NCI-H1694 treated with DMSO at 0.1 percent for 48 hours (cell line): ENCODE measurements at places on chromosomes 16 and 17.

GRCh38 chr16:18834864-18835263 lies 33.5 kb upstream of the ARL6IP1 start:
- no peak for DNase-seq

GRCh38 chr17:66725956-66726355 lies 109.0 kb upstream of the CACNG5 start:
- DNase-seq = no peak

GRCh38 chr17:83046448-83047181 lies 32.8 kb upstream of the METRNL start:
- no peak for DNase-seq

DNA sequence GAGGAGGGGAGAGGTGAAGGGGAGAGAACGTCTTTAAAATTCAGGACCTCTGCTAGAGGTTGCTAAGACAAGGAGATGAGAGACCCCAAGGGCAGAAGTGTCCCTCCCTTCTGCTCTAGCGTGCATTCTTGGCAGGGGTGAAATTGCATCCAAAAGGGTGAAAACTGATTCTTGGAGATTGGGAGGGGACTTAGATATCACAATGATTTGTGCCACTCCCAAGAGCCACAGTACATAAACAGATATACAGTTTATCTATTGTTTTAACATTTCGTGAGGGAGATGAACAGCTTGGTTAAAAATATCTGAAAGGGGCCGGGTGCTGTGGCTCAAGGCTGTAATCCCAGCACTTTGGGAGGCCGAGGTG lies 12.8 kb downstream of the CAVIN1 start:
- no peak for DNase-seq

GRCh38 chr16:22232277-22233036 lies 26.4 kb downstream of the EEF2K start:
- DNase-seq = no peak

- peak; percentile 60 for DNase-seq
These were observed 24.3 kb upstream of the ZNF750 start for GRCh38 chr17:82863941-82864712.

DNA sequence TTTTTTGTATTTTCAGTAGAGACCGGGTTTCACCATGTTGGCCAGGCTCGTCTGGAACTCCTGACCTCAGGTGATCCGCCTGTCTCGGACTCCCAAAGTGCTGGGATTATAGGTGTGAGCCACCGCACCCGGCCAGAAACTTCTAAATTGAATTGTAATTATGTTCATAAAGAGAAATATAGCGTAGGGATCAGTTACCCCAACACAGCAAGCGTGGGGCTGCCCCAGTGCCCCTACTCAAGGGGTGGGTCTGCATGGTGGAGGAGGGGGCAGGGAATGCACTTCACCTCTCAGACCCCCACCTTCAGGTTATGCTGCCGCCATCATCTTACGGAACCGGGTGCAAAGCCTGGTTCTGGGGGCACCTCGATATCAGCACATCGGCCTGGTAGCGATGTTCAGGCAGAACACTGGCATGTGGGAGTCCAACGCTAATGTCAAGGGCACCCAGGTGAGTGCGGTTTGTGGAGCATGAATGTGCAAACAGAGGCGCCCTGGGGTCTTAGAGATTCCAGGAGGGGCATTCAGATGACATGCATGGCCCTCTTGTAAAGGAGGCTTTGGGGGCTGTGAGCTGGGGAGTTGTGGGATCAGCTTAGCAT lies 18.0 kb downstream of the ITGAM start:
- no peak for DNase-seq

GRCh38 chr17:78210111-78210510 lies 3.9 kb upstream of the BIRC5 start:
- no peak for DNase-seq

- no peak for DNase-seq
These were observed 60.5 kb upstream of the MYOCD start for GRCh38 chr17:12605222-12605621.

DNA sequence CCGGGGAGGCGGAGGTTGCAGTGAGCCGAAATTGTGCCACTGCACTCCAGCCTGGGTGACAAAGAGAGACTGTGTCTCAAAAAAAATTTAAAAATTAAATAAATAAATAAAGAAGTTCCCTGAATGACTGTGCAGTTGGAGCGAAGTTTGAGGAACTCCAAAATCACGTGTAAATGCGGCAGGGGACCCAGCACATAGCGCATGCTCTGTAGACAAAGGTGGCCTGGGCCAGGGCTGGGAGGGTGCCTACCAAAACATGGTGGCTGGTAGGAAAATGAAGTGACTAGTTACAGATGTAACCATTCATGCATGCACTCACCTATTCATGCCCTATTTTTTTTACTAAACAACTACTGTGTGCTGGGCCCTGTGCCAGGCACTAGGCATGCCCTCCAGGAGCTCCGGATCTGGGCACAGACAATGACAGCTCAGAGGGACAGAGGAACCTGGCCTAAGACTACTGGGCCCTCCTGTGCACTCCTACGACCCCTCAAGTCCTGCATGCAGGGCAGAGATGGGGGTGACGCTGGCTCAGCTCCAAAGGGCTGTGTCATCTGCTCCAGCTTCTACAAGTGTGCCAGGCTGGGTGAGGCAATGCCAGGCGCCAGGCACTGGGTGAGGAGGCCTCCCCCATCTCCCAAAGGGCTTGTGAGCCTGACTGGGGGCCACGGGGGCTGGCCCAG lies 65.3 kb downstream of the RMI2 start:
- peak; percentile 84 for DNase-seq

DNA sequence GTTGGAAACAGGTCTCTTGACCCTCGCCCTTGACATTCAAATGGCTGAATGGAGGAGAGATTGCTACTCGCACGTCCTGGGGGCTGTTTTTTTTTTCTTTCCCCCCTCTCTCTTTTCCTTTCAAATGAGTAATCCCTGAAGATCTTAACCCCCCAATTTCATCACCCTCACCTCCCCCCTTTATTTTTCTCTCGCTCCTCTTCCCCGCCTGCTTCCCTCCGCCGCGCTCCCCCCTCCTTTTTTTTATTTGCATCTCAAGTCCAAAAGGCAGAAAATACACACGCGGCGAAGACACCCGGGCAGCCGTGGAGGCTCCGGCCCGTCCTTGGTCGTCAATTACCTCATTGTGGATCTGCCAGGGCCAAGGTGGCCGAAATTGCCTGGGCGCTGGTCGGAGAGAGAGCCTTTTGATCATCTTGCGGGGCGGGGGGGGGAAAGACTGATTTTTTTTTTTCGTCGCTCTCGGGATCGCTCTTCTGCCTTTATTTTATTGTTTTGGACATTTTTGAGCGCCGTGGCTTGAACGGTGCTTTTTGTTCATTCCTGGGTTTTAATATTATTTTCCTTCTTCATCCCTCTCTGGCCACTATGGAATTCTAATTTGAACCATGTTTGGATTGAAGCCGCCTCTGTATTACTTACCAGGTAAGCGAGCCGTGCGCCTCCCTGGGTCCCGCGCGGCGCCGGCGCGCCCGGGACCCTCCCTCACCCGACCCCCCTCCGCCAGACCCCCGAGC lies 57.2 kb upstream of the GSE1 start:
- DNase-seq = no peak

DNA sequence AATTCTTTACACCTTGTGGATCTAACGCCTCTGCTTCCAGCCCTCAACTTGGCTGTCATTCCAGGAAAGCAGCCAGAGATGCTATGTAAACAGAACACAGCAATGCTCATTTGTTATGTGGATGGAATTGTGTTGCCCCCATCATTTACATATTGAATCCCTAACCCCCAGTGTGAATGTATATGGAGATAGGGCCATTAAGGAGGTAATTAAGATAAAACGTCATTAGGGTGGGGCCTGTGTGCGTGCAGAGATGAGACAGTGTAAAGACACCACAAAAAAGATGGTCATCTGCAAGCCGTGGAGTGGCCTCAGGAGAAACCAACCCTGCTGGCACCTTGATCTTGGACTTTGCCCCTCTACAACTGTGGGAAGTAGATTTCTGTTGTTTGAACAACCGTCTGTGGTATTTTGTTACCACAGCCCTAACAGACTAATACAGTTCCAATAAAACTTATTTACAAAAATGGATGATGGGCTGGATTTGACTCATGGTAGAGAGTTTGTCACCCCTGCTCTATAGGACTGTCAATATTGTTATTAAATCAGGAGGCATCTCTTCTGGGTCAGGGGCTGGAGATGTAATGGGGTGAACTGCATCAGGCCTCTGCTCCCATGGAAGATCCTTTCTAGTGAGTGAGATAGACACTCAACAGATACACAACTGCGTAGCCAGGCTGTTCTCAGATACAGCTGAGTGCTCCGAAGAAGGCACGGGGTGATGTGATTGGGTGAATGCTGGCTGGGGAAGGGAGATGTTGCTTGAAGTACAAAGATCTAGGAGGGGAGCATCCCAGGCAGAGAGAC lies 339.0 kb downstream of the SNX29 start:
- no peak for DNase-seq

GRCh38 chr16:27164352-27164751 lies 39.0 kb upstream of the KDM8 start:
- DNase-seq = no peak
